Cortex of kidney (tissue), 1 donor: ENCODE measurements at places on chromosomes 6 and 20.

DNA sequence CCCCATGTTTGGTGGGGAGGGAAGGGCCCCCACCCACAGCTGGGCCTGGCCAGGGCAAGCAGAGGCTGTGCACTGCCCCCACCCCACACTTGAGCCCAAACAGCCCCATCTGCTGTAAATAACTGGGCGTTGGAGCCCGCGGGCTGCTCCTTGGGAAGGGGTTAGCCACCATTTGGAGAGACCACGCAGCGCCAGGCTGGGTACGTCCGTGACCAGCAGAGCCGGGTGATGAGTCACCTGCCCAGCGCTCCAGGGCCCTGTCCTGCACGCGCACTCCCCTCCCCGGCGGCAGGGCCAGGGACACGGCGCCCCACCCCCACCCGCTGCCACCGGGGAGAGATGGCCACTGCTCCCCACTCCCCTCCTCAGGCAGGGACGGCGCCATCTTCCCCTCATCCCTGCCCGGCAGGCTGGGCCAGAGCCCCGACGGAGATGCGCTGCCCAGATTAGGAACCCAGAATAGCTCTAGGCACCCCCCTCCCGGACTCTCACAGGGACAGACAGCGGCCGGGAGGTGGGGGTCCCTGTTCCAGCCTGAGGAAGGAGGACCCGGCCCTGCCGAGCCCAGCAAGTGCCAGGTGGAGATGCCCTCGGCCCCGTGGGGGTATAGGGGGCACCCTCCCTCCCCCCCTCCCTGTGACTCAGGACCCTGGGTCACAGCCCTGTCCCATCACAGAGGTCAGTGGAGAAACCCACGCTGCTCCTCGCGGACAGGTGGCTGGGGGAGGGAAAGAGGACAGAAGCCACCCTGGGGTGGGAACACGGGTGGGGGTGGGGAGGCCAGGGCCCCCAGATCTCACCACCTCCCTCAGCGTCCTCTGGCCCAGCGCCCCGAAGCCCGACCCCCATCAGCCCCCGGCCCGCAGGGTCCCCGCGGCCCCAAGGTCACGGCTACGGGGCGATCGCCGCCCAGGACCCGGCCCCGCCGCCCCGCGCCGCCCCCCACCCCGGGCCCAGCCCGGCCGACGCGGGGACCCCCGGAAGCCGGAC lies 642 bp downstream of the EEF1A2 start:
- no peak for DNase-seq

DNA sequence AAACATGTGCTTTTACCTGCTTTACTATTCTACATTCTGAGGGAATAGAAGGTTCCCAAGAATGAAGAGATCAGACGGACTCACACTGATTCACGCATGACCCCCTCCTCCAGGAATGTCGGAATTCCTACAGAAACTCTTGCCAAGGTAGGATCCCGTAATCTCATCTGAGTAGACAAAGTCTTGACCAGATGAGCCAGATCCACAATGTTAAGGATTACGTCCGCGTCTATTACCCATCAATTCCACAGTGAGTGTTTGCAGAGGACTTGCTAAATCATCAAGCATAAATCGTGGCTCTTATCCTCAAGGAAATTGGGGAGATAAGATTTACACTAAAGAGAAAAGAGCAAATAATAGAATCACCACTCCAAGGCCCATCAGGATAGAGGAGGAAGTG lies 245.9 kb upstream of the FOXQ1 start:
- no peak for DNase-seq

- DNase-seq = no peak
Measured at GRCh38 chr20:46770330-46771194, 61.1 kb downstream of the SLC2A10 start.

DNA sequence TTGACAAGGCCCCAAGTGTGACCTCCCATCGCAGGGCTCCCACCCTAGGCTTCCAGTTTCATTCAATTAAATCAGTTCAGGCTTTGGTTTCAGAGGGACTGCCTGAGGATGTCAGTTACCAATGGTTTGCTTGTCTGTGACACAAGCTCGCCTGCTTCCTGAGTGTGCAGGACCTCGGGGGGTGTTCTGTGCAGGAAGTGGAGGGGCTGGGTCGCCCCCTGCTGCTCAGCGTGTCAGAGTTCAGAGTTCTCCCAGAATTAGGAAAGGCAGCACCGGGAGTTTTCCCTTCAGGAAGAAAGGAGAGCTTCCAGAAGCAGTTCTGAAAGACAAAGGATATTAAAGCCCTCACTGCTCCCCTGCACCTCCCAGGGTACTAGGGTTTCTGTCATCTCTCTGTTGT lies 50.8 kb upstream of the TGM3 start:
- no peak for DNase-seq

DNA sequence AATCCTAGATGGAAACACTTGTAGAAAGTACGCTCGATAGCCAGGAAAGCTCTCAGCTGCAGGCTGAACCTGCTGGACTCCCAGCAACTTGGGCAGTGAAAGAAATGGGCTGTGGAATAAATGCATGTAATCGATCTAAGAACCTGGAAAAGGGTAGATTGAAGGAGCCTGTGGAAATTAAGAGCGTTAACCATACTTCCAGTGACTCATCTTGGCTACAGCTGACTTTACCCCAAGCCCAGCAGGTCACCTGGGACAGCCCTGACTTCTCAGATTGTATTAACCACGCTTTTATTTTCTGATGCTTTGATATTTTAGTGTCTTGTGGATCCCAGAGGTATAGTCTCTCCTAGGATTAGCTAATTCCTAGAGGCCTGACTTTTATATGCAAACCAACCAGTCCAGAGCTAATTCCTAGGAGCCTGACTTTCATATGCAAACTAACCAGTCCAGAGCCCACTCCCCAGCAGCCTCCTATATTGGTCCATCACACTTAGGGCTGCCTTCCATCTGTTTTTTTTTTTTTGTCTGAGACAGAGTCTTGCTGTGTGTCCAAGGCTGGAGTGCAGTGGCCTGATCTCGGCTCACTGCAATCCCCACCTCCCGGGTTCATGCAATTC lies 86.3 kb downstream of the GMPR start:
- DNase-seq = no peak

DNA sequence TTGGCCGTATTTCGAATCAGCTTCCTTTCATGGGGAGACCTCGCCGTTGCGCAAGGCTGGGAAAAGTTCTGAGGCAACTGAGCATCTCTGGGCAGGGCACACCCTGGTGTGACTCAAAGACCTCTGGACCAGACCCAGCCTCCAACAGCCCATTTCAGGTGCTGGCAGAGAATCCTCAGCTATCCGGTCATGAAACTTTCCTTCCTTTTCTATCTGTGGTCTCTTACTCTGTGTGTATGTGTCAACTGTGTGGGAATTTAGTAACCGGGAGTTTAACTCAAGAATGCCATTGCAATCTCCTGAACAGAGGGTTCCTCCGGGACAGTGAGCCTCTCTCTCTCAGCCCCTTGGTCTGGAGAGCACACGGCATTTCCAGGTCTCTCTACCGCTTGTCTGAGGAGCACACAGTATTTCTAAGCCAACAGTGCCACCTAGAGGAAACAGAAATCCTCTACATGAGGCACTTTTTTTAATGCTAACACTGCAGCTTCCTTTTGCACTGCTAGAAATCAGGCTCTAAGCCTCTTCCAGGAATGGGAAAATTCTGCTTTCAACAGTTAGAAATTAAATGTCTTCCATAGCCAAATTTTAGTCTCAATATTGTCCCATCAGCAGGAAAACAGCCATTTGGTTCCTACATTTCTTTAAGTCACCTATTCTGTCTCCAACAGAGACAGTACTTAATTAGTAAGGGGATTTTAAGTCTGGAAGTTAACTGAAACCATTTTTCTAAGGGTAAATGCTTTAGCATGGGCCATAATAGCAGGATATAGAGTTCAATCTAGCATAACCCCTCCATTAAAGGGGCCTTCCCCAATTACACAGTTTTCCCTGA lies 32.7 kb downstream of the PLN start:
- DNase-seq = no peak
